ENCODE measurements at places on chromosomes 11 and 22.

DNA sequence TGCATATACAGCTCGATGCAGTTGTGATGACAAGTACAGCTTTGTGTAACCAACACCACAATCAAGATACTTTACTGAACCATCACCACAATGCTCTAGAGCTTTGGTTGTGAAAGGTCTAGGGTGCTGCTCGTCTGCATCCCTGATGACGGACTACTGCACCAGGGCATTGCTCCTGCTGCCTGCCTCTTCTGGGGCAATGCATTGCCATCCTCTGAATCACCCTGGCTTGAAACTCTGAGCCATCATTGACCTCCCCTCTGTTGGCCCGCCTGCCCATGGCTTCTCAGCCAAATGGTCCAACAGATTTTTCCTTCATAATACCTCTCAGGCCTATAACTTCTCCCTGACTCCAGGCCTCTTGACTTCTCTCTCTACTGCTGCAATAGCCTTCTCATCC is 77.4 kb upstream of the CSNK2A3 start:
- DNase-seq: no peak

DNA sequence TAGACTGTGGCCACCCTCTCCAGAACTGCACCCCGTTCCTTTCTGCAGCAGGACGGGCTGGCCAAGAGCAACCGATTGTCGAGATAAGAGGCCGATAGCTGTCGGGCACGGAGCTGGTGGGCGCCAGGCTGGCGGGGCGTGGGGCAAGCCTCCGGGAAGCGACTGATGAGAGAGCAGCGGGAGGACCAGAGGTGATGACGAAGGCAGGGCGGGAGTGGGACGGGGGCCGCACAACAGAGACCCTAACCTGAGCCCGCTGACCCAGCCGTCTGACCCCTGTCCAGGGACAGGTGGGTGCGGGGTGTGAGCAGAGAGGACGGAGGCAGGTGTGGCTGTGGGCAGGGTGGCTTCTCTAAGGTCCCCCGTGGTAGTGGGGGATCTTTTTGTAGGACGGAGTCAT is 7.3 kb upstream of the BRSK2 start:
- no peak for DNase-seq

GRCh38 chr11:696955-697491 is 1.4 kb downstream of the TMEM80 start:
- no peak for DNase-seq

GRCh38 chr11:66322732-66323427 is 6.0 kb upstream of the CD248 start:
- DNase-seq: no peak

DNA sequence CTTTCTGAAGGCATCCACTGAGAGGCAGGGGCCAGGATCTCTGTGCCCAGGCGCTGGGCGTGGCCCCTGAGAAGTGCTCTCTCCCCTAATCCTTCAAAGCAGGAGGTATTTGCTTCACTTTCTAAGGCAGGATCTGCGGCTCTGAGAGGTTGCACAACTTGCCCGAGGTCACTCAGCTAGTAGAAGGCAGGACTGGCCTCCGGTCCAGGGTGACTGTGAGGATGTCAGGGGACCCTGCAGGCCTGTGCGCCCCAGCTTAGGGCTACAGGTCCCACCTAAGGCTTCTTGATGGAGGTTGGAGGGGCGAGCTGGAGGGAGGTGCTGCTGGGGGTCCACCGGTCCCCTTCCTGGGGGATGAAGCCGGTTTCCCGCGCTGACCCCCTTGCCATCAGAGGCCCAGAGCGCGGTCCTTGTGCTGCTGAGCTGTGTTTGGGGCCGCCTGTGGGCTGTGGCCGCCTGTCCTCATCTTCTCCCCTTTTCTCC is 979 bp downstream of the SMIM38 start:
- DNase-seq: peak; percentile 27

All from hematopoietic multipotent progenitor cell treated with erythropoietin and hydrocortisone succinate and interleukin-3 and kit ligand, for 8 days (in vitro differentiated cells).